NCI-H446 (cell line): ENCODE measurements at places on chromosomes 5 and 9.

DNA sequence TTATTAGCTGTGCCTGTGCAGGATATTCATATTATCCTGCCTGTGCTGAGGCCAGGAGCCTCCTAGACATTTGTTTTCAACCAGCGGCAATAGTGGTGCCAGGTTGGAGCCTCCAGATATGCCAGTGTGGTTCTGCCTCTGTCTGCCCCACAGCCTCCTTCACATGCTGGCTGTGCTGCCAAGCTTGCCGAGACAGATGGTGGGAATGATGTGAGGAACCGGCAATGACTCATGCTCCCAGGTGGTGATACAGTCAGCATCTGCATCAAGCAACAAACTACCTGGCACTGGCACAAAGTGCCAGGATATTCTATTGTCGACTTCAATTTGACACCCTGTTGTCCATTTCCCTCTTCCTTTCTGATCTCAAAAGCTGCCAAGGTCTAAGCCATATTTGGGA lies 285.7 kb downstream of the CHSY3 start:
- no peak for DNase-seq

- DNase-seq, result no peak
Measured at GRCh38 chr9:74953235-74953751, 581 bp upstream of the C9orf40 start.

GRCh38 chr5:32511776-32512374 lies 67.3 kb upstream of the ZFR start:
- no peak for DNase-seq

GRCh38 chr9:123453831-123454321 lies 97.9 kb downstream of the CRB2 start:
- no peak for DNase-seq

- no peak for DNase-seq
Measured at GRCh38 chr5:9187614-9188013, 358.3 kb downstream of the SEMA5A start.

GRCh38 chr9:126806336-126806735 lies 1.5 kb downstream of the ZBTB43 start:
- no peak for DNase-seq
